ENCODE measurements at places on chromosomes 5 and 9.

DNA sequence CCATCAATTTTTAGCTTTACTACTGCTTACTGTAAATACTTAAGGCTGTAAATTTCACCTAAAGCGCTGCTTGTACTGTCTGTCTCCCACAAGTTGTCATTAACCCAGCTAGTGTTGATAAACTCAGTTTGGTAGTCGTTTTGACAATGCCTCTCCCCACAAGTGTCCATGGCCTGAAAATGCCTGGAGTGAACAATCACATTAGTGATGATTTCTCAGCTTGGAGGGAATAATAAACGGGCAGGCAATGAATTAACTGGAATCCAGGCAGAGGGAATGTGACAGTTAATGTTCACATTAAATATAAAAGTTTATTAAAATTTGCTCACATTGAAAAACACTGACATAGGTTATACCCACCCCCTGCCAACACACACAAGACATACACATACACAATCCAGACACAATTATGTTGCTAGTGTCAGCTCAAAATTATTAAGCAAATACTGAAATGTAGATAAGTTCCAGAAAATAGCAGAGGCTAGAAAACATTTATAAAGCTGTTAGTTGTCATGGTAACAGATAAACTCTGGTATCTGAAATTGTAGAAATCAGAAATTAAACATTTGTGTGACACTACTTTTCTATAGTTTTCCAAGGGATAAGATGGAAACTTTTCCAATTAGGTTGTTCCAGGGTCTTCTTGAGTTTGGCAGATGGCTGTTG lies 341.9 kb downstream of the DIRAS2 start:
- no peak for DNase-seq

DNA sequence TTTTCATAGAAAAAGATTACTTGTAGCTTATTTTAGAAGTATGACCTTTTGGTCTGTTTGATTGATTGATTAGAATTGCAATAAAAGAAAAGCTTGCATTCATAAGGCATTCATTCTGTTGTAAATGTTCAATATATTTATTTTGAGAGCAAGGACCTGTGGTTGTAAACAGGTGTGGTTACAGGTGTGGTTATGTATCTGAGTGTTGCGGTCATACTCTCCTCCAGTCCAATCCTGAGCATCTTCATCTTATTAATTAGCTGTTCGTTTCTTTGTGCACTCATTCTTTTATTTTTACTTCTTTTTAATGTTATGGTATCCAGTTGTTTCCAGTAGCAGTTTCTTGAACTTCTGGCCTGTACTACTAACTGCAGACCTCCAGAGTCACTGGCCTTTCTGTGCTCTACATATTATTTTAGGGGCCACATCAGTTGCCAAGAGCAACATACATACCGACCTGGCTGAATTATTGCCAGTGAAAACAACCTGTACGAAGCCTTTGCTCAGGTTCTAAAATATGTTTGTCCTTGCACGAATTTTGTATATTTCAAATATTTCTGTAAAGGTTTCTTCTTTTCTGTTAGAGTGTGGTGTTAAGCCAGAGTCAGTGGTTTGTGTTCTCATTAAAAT lies 128.7 kb downstream of the CDC42SE2 start:
- DNase-seq: no peak

DNA sequence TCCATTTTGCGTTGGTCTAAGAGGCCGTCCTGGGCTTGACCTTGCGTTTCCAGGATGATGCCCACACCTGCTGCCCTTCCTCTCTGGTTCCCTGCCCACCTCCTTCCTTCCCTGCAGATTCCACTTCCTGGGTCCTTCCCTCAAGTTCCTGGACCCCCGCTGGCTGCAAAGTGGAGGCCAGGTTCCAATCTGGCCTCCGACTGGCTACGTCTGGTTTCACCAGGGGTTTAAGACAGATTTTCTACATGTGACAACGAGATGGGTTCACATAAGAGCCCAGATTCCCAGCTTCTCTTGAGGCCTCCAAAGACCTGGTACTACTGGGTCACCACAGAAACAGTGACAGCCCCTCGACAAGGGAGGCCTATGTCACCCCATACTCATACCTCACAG lies 2.1 kb downstream of the MGAT4B start:
- no peak for DNase-seq

DNA sequence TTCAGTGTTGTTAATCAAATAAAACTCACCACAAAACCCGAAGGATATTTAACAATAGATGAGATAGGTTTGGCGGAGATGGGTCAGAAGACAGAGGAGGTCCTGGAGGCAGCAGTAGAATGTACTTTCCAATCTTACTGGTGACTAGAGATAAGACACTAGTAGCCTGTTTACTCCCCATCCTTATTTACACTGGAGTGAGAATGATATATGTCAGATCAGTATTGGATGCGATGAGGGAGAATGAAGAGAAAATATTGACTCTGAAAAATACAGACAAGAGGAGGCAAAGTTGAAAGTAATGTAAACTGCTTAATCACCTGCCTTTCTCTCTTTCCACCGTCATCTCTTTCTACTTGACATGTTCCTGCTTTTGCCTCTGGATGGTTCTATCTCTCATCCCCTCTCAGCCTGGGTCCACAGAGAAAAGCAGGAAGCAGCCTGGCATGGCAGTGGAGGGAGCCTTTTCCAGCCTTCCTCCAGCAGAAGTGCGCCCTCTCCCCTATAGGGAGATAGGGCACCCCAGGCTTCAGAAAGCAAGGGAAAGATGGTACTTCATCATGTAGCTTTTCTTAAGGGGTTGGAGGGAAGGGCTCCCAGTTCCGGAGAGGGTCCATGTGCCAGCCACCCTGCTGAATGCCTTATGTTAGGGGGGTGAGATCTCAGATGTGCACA lies 11.1 kb downstream of the PALM2AKAP2 start:
- no peak for DNase-seq

GRCh38 chr5:168654211-168654721 lies 75.1 kb upstream of the PANK3 start:
- no peak for DNase-seq

GRCh38 chr5:121144764-121145163 lies 680.7 kb downstream of the PRR16 start:
- DNase-seq: no peak

- DNase-seq: no peak
Measured at GRCh38 chr5:174344335-174344734, 298.8 kb downstream of the NSG2 start.

DNA sequence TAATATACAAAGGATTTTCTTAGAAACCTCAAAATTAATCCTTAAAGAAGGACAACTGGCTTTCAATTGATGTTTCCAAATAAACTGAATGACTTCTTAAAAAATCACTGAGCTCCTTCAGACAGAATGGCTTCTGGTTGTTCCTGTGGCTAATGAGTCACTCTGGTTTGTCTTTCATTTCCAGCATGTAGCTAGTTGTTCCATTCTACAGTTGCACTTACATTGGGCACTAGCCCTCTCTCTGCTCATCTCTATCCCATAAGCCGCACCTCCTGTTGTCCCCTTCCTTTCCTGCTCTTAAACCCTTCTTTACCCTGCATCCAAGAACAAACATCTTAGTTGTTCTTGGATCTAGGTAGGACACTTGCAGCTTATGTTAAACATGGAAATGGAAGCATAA lies 235.3 kb upstream of the HAPLN1 start:
- no peak for DNase-seq

GRCh38 chr5:43121913-43122484 lies 1.3 kb downstream of the ZNF131 start:
- DNase-seq: no peak

GRCh38 chr9:86730163-86730928 lies 217.0 kb downstream of the GAS1 start:
- DNase-seq: no peak

- no peak for DNase-seq
Measured at GRCh38 chr5:61666064-61666621, 334.1 kb downstream of the ZSWIM6 start.
